ENCODE measurements at places on chromosomes 7 and 10.

DNA sequence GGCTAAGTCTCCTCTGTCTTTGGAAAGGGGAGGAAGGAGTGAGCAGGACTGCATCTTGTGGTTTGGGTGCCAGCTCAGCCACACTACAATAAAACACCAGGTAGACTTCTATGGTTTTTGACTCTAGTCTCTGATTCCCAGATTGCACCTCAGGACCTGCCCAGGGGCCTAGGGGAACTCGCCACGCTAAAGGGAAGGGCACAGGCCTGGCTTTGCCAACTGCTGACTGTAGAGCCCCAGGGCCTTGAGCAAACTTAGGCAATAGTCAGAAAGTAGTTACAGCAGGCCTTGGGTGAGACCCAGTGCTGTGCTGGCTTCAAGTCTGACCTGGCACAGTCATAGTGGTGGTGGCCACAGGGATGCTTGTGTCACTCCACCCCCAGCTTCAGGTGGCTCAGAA lies 24.2 kb upstream of the PRR15 start:
- no peak for DNase-seq

GRCh38 chr10:87613751-87614150 lies 45.9 kb upstream of the PAPSS2 start:
- no peak for DNase-seq

DNA sequence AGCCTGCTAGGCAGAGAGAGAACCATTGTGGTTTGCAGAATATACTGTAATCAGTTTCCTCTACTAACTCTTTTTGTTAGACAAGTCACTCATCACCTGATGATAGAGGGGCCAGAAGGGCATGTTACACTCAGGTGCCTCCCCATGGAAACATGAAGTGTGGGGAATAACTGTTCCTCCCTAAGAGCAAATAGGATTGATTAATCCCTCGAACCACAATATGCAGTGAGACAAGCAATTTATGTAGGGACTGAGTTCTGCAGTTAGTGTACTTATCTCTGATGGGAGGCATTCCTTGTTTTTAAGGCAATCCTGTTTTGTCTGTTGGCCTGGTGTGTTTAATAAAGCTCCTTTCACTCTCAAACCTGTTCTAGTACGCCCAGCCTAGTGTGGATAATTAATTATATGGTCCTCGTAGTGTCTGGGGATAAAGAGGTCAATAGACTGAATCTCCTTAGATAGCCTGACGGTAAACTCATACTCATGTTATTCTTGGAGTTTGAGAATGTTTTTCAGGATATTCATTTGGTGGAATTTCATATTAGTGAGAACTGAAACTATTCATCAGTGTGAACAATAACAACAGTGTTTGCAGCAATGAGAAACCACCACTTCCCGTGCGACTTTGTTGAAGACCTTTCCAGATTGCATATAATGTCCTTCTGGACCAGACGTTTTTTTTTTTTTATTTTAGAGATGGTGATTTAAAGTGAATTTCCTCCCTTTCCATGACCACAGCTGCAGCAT lies 344.8 kb upstream of the FZD8 start:
- DNase-seq: no peak

DNA sequence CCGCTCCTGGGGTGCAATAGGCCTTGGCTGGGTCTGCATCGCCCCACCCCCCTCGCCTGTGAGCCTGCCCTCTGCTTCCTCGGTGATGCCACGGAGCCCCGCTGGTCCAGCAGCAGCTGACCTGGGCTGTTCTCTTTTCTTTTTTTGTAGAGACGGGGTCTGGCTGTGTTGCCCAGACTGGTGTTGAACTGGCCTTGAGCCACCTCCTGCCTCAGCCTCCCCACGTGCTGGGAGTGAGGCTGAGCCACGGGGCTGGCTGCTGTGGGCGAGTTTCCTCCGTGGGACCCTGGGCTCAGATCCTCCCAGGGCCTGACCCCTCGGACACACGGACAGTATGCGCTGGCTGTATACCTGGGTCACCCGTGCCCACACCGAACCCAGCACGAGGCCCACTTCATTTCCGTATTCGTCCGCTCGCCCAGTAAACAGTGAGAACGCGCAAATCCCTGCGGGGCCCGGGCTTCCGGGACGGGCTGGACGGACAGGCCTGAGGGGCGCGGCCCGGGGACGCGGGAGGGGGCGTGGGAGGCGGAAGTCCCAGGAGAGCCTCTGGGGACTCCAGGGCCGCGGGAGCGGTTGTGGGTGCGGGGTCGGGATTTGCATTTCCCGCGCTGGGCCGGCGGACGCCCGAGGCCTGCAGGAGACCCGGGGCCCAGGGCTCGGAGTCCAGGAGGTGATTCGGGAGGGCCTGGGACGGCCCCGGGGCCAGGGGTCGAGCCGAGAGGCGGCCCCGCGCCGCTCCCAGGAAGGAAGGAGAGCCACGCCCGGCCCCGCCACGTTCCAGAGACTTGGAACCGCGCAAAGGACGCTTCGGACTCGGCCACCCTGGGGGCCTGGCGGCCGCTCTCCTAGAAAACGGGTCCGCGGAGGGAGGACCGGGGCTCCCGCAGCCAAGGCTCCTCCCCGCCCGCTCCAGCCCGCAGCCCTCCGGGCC lies 57.7 kb upstream of the DNAJB6 start:
- no peak for DNase-seq

DNA sequence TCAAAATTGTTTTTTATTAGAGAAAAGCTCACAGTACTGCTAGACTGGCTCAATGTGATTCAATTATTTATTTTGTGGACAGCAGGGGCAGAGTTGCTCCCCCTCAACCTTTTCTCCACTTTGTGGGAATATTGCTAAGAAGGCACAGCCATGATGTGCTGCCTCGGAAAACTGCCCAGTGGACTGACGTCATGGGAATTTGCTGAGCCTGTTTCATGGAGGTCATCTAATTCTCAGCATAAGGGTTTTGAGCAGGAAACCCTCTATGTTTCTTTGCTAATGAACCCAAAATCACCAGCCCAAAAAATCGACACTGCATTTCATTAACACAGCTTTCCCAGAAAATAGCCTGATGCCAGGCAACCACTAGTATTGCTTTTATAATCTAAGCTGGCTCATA lies 228.8 kb upstream of the FAM3C start:
- DNase-seq: peak; percentile 5

DNA sequence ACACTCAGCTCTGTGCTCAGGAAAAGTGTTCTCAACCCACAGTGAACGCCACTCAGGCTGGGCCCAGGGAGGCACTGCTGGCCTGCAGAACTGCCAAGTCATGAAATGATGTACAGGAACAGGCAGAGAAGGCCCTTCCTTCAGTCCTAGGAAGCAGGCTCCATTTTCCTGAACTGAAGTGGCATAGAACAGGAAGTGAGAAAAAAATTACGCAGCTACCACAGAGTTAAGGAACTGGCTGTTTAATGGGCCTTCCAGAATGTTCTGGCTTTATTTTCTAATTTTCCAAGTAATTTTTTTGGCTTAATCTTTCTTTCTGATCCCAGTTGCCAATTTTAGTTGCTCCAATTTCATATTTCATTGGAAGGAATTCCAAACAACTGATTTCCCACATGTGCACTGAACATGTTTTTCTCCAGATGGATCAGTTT lies 39.3 kb downstream of the LRRC18 start:
- no peak for DNase-seq

DNA sequence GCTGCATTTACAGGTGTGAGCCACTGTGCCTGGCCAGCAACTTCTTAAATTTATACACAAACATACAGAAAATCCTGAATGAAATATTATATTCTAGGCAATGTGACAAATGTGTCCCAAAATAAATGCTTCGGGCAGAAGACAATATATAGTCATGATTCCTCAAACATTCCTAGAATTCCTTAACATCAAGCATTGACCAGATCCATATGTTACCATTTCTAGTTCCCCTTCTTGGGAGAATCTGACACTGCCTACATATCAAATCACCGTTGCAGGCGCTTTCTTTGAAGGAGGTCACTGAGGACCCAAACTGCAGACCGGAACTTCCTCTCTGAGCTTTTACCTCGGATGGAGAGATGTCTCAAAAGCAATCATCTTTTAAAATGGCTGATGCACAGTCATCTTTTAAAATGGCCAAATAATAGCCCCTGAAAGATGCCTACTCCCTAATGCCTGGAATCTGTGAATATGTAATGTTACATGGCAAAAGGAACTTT lies 323.5 kb downstream of the PHF14 start:
- DNase-seq: no peak

GRCh38 chr7:5634107-5634950 lies 147.1 kb downstream of the RNF216 start:
- peak; percentile 67 for DNase-seq

- DNase-seq: no peak
Observed at GRCh38 chr7:100482728-100483089, 1.0 kb upstream of the NYAP1 start.

GRCh38 chr7:80334908-80335307 lies 177.0 kb downstream of the GNAT3 start:
- no peak for DNase-seq

DNA sequence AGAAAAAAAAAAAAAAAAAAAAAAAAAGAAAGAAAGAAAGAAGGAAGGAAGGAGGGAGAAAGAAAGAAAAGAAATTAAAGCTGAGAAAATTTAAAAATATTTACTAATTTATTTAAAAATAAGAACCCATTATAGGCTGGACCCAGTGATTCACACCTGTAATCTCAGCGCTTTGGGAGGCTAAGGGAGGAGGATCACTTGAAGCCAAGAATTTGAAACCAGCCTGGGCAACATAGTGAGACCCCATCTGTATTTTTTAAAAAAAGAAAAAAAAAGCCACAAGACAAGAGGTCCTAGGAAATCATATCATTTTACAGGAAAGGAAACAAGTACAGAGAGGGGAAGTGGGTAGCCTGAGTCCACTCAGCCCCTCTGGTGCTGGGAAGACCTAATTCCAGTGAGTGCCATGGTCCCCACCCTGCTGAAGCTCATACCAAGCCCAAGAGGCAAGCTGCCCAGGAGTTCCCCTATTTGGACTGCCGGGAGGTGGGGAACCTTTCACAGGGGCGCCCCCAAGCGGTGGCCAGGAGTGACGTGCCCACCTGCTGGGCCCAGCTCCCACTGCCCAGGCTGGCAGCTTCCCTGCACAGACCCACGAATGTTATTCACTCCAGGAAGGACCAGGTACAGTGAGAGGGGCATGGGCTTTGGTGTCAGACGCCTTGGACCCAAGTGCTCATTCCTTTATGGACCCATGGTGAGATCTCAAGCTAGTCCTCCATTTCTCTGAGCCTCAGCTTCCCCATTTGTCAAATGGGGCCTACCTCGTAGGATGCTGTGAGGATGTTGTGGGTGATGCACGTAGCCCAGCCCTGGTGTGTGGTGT lies 133.6 kb downstream of the ZMIZ1 start:
- DNase-seq: no peak

DNA sequence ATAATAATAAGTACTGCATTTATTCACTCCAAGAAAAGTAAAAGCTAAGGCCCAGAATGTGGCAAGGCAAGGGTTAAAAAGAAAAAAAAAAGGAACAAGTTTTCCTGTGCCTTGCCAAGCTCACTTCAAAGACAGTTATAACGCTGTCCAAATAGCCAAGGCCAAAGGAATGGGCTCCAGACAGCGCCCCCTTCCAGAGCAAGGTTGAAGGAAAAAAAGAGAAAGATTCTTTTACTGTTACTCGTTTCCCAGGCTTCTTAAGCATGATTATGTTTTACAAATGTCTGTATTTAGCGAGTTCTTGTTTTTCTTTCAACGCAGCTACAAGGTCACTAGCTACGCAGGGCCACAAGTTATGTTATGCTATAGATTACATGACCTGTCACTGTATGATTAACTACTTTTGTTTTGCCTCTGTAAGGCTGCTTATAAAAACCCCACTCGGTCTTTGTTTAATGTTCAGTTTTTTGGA lies 9.1 kb upstream of the EIF4H start:
- DNase-seq: no peak

- DNase-seq: no peak
Observed at GRCh38 chr10:45561952-45562351, 110.6 kb downstream of the ZFAND4 start.

DNA sequence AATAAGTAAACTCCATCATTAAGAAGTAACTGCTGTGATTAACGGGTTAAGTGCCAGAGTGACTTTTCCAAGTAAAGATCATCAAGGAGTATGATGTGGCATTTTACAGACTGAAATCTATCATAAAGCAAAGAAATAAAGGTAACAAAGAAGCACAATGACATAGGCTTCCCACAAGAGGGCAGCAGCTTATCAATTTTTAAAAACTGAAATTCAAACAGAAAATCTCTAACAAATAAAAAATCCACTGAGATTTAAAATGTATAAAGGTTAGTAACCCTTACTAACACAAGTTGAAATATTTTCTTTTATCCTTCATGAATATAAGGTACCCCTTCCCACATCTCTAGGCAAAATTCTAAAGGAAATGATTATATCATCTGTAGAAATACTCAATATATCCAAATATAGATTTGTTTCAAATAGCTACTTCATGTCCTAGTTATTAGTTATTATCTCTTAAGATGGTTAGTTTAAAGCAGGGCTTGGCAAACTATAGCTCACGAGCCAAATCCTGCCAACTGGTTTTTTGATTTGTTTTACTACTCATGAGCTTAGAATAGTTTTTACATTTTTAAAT lies 29.2 kb downstream of the FAM3C start:
- DNase-seq: no peak

DNA sequence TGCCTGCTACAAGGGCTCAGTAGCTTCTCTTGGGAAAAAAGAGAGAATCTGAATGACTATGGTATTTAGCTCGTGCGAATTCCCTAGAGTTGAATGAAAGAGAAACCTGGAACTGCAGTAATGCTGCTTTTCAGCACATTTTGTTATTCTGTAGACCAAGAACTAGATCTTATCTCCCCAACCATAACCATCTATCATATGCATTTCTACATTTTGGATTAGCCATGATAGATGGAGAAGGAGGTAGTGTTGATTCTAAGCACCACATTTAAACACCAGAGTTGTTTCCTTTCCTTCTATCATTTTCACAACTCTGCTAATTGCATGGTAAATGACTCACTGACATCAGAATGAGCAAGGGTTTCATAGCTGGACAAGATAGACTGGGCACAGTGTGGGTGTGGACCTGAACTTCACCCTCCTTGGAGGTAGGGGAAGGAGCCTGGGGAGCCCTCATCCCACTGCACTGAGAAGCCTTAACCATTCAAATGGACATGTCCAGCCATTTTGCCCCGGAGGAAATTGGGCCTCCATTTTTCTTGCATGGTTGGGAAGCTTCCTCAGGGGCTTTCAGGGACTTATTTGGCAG lies 55.3 kb upstream of the BMPER start:
- DNase-seq: no peak

- no peak for DNase-seq
Observed at GRCh38 chr10:83195021-83195420, 944.3 kb upstream of the GHITM start.

- no peak for DNase-seq
Observed at GRCh38 chr10:96608805-96609204, 22.0 kb upstream of the TM9SF3 start.
